Renal cortical epithelial cell (primary cell): ENCODE measurements at places on chromosomes 1 and 21. TPM values are rescaled to one million over a fixed set of nuclear protein-coding genes. Genes with fewer than 3 reads are reported as not detected.

Gene CAMSAP2
- 18.9 and 48.3 TPM in 2 replicates for total RNA-seq

Gene AMPD1
- total RNA-seq, result not detected in 2 replicates

Gene PPT1
- total RNA-seq, result 29.0 and 51.4 TPM in 2 replicates

Gene CLEC20A
- total RNA-seq, result not detected in 2 replicates

Gene PTGER3
- 0.20 and 0.52 TPM in 2 replicates for total RNA-seq

Gene DNAI4
- 14.1 and 42.3 TPM in 2 replicates for total RNA-seq

Gene TNFRSF18
- total RNA-seq, result 0.50 TPM in 1 of 2 replicates, not detected in the other

Gene SPAG17
- total RNA-seq, result 1.4 and 14.6 TPM in 2 replicates

Gene TAL1
- 0.35 TPM in 2 replicates for total RNA-seq

Gene SIPA1L2
- total RNA-seq, result 22.6 and 78.2 TPM in 2 replicates

Gene ZFP69B
- 1.2 and 4.9 TPM in 2 replicates for total RNA-seq

Gene ENTREP3
- total RNA-seq, result 5.6 and 10.2 TPM in 2 replicates

Gene PM20D1
- 0.05 and 0.35 TPM in 2 replicates for total RNA-seq

Gene KCNE2
- total RNA-seq, result not detected in 2 replicates

Gene NGF
- total RNA-seq, result 4.9 TPM in 1 of 2 replicates, not detected in the other
